Omental fat pad (tissue), 4 donors: ENCODE measurements at places on chromosomes 7 and 10. TPM values are rescaled to one million over a fixed set of nuclear protein-coding genes. Genes with fewer than 3 reads are reported as not detected.

GRCh38 chr10:48465860-48466521, 138.9 kb downstream of the ARHGAP22 start:
- no peak for DNase-seq

DNA sequence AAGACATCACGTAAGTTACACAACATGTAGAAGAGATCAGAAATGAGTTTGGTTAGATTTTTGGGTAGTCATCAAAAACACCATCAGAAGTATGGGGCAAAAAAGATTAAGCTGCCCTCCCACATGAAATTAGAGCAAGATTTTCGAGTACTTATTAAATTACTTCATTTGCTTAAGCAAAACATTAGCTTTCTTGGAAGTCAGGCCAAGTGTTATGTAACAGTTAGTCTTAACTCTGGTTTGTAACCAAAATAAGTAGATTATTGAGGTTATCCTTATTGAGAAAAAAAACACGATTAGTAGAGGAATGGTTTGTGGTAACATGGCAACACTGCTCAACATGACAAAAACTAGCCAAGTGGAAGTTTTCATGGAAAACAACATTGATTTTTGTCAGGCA, 37.9 kb downstream of the HBP1 start:
- DNase-seq = no peak

CPEB3 gene
- total RNA-seq = 2.8 TPM

- no peak for DNase-seq
Observed at GRCh38 chr10:63929831-63930467, 408.7 kb downstream of the REEP3 start.

ABCB1 gene
- 5.8 TPM for total RNA-seq

DNA sequence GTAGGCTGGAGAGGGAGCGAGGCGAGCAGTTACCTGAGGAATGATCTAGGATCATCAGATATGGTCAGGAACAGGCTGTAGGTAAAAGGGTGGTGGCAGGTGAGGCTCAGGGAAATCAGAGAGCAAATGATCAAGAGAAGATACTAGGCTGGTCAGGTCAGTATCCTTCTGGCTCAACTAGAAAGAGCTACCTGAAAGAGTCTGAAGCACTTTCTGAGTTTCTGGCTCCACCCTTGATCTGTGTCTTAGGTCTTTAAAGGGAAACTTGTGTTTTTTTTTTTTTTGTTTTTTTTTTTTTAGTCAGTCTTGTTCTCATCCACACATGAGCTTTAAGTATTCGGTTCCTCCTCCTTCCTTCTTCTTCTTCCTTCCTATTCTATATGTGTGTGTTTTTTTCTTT, 10.5 kb downstream of the ADAM22 start:
- no peak for DNase-seq

GRCh38 chr7:46982928-46983327, 599.0 kb downstream of the TNS3 start:
- DNase-seq = no peak

IQCE gene
- 13.9 TPM for total RNA-seq

GRCh38 chr10:133249094-133249780, 11.6 kb downstream of the VENTX start:
- no peak for DNase-seq

DNA sequence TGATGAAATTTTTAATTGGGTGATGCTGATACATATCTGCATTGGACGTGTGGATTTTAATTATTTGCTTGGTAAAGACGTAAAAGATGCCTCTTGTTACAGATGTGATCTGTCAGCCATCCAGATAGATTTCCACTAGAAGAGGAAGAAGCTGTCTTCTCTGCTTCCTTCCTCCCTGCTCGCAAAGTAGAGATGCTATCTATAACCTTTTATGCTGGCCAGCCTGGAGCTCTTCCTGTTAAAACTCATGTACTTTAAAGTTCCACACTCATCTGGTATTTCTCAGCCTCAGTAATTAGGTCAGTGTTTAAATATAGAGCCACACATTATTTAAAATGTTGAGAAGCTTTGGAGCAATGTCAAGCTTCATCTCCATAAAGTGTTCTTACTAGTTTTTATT, 51.2 kb upstream of the TMEM229A start:
- DNase-seq = no peak

- DNase-seq = no peak
Observed at GRCh38 chr7:2023877-2024566, 208.7 kb downstream of the MAD1L1 start.

LIPJ gene
- 0.46 TPM for total RNA-seq

DNA sequence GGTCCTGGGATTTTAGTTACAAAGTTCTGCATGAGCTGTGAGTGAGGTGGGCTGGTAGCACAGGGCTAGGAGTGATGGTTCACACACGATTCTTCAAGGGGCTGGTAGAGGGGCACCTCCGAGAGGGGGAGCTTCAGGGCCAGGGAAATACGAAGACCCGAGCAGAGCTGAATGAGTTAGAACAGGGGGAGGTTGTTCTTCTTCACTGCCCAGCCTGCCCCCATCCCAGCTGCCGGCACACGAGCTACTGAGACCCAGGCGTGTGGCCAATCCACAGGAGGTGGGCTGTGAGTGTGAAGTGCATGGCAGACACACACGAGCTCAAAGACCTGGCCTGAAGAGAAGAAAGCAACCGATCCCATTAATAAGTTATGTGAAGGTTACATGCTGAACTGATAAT, 256.2 kb upstream of the ZNF32 start:
- no peak for DNase-seq

DNA sequence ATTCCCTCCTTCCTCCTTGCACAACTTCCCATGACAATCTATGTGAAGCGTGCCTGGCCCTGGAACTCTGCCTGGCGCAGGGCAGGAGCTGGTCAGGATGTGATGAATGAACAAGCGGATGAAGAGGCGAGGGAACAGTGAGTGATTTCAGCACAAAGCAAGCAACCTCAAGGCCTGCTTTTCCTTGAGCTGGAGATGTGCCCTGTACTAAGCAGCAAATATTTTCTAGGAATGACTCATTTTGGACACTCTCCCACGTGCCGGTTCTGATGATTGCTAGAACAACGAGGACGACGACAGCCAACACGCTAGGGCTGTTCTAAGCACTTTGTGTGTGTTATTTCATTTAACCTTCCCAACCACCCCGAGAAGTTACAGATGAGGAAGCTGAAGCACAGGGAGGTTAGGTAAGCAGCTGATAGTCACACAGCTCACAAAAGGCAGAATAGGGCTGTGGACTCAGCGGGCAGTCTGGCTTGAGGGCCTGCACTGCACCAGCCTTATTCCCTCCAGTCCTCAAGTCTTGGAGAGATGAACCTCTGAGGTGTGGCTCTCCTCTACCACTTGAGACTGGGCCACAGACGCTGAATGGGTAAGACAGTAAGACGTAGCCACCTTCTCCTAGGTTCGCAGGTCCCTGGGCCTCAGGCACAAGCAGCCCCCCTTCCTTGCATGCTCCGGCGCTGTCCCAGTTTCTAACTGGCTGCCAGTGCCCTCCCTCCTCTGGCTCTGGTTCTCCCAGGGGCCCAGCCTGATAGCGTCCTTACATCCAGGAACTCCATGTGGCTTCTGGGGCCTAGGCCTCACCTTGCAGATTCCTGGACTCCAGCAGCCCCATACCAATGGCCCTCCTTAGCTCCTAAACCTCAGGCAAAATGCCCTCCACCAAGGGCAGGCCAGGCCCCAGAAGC, 59.0 kb downstream of the YKT6 start:
- DNase-seq = no peak

- DNase-seq = no peak
Observed at GRCh38 chr7:95957510-95957909, 185.2 kb downstream of the DYNC1I1 start.

SPDYE3 gene
- total RNA-seq = not detected

ADCY1 gene
- total RNA-seq = 2.3 TPM

DNA sequence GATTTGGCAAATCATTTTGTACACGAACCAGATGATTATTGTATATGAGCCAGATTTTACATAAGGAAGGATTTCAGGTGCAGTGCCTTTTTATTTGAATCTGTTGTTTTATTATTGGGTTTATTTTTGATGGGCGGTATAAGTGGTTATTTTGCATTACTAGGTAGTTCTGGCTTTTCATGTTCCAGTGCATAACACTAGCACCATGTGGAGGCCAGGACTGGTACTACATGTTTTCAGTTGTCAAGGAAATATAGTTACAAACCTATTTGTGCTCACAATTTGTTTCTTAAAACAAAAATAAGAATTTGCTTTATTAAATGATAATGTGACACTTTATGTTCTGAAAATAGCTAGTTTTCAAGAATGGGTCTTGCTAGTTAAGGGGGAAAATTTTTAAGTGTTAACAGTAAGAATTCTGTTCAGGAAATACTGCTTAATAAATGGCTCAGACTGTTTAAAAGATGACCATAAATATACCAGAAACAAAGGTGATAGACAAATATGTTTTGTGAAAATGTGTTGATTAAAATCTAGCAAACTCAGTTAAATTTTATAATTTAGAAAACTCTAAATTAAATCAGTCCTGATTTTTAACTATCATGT, 7.1 kb upstream of the SEMA3E start:
- no peak for DNase-seq

- DNase-seq = no peak
Observed at GRCh38 chr7:81415181-81415580, 354.7 kb downstream of the HGF start.

GIMAP1 gene
- total RNA-seq = 7.4 TPM

DNA sequence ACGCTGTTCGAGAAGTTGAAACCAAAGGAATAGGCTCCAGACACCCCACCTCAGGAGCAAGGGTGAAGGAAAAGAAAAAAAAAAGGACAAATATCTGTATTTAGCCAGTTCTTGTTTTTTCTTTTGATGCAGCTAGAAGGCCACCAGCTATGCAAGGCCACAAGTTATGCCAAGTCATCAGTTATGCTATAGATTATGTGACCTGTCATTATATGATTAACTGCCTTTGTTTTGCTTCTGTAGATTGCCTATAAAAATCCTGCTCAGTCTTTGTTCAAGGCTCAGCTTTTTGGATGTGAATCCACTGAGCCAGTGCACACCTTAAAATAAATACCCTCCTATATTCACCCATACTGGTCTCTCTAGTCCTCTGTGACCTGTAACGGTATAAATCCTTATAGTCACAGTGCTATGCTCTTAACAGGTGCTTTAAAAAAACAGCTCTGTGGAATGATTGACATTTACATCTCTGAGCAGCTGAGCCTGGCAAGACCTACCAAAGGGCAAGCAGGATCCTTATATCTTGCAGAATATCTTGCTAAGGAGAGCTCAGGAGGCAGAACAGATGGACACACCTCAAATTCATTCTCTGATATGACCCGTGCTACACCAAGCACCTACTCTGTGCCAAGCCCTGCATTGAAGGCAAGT, 20.4 kb downstream of the MAT1A start:
- no peak for DNase-seq

DNA sequence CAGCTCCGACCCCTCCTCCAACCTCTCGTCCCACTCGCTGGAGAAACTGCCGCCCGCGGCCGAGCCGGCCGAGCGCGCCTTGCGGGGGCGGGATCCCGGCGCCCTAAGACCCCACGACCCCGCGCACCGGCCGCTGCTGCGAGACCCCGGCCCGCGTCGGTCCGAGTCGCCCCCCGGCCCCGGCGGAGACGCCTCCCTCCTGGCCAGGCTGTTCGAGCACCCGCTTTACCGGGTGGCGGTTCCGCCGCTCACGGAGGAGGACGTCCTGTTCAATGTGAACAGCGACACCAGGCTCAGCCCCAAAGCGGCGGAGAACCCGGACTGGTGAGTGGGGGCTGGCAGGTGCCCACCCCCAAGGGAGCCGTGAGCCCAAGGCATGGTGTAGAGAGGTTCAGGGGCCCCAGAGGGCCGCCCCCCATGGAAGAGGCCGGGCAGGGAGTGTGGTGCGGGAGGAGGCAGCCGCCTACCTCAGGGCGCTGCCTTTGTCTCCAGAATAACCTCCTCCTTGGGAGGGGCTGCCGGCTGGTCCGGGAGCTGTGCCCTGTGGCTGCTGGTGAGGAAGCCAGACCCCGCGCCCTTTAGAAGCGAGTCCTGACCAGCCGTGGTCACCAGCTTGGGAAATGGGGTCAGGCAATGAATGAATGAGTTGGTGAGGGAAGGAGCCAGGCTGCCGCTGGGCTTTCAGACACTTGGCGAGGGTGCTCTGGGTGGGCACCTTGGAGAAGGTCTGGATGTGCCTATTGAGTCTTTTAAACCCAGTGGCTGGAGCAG, 1.3 kb downstream of the FAM20C start:
- no peak for DNase-seq

GRCh38 chr7:97731736-97732564, at the start of gene TAC1:
Gene TAC1, plus strand, starts transcription at chr7:97732086. Its CDS starts 527 bp downstream, at chr7:97732613.
- no peak for DNase-seq

HMX2 gene
- not detected for total RNA-seq

DNA sequence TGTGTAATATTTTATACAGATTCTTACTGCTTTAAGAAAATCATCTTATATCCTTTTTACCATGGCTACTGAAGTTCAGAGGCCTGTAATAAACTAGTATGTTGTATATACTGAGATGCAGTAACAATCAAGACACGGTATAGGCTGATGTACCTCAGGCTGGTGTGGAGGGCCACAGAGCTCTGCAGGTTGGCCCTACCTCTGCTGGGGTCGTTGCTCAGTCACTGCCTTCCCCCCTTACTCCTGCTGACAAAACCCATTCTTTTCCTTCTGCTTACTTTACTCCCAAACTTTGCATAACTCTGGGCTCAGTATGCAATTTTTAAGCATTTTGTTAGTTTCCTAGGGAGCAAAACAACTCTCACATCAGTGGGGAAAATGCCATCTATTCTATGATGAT, 200.1 kb upstream of the FOXP2 start:
- DNase-seq = no peak

TAS2R5 gene
- total RNA-seq = 2.3 TPM

ADO gene
- 20.0 TPM for total RNA-seq

- DNase-seq = no peak
Observed at GRCh38 chr10:77417359-77417758, 220.2 kb downstream of the KCNMA1 start.
